ENCODE measurements at places on chromosomes 16 and 17.

GRCh38 chr17:40068129-40068581 lies 5.4 kb downstream of the THRA start:
- no peak for DNase-seq

- no peak for DNase-seq
These were observed 56.6 kb downstream of the SSH2 start for GRCh38 chr17:29873476-29873875.

DNA sequence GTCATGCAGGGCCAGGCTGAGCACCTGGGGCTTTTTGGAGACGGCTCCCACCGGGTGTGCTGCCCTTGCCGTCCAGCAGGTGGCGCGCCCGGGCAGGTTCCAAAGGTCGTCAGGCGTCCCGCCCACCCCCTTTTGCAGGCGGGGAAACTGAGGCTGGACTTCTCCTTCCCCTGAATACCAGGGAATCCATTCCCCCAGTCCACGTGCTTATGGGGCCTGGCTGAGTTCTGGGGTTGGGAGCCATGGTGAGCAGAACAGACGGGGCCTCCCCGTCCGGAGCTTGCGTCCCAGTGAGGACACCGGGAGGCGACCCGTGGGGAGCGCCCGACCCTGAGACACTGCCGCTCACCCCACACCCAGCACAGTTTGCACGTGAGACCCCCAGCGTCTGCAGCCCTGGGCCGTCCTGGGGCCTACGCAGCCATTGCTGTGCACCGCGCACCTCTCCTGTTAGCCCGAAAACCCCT lies 51.8 kb upstream of the JPH3 start:
- no peak for DNase-seq

- DNase-seq: peak; percentile 35
These were observed 8.5 kb downstream of the KRT37 start for GRCh38 chr17:41415833-41416335.

DNA sequence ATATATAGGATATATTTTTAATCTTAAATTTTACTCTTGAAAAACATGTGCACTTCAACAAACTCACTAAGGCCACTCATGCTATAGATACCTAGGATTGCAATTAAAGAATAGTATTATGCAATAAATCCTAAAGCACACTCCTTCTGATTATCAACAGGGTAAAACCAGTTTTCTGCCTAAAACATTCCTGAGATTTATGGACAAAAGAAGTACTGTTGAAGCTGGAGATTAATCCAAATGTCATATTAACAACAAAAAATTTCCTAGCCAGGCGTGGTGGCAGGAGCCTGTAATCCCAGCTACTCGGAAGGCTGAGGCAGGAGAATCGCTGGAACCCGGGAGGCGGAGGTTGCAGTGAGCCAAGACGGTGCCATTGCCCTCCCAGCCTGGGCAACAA lies 21.4 kb downstream of the CHCT1 start:
- DNase-seq: no peak

DNA sequence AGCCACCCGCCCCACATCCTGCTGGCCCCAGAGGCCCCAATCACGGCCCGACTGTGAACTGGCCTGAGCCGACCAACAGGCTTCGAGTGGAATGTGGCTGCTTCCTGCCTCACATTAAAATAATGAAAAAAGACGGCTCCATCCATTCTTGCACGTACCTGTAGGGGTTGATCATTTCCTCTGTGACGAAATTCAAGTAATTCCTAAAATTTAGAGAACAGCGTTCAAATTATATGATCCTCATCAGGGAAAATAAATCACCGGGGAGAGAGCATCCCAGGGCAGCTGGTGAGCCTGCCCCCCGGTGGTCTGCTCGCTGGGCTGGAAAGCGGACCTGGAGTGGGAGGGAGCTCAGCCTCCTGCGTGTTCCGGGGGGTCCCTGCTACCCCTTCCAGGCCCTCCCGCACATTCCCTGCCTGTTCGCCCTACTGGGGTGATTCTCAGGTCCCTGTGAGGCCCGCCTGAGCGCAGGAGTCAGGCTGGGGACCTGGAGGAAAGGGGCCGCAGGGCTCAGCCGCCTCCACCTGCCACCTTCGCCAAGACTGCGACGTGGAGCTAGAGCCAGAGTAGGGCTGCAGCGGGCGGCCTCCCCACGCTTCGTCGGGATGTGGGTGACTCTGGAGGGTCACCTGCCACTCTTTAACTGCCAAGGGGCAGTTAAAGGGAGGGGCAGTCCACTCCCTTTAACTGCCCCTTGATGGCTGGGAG lies 28.9 kb downstream of the SLC7A5 start:
- DNase-seq: no peak

DNA sequence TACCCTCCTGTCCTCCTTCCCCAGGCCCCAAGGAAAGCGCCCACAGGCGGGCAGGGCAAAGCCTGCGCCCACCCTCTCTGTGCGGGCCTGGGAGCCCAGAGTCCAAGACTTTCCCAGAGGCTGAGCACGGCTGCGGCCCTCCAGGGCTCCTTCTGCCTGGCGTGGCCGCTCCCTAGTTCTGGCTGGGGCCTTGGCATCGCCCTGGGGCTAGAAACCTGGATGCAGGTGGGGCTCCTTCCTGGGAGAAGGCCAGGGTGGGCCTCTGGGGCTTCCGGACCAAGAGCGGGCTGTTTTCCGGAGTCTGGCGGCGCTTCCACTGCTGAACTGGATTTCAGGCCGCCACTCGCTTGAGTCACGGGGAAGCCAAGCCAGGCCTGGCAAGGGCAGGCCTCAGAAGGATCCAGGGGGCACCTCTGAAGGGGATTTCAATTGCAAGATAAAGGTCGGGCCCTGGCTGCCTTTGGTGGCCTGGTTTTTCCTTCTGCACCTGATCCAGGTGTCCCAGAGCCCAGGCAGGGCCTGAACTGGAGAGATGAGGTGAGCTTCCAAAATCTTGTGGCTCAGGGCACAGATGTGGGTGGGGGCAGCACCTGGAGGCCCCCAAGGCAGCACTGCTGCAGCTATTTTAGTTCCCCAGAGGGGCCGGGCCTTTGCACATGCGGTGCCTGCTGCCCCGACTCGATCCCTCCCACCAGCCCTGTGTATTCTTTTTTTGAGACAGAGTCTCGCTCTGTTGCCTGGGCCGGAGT lies 227.4 kb downstream of the MRTFB start:
- DNase-seq: no peak

- no peak for DNase-seq
These were observed 1.3 kb downstream of the SPN start for GRCh38 chr16:29664091-29664921.

- DNase-seq: no peak
These were observed 40.7 kb upstream of the SLC12A3 start for GRCh38 chr16:56824331-56824730.

GRCh38 chr17:50844117-50844700 lies 8.8 kb downstream of the WFIKKN2 start:
- no peak for DNase-seq

GRCh38 chr16:13560151-13560550 lies 359.8 kb upstream of the ERCC4 start:
- no peak for DNase-seq

- DNase-seq: no peak
These were observed 5.8 kb downstream of the P2RX5 start for GRCh38 chr17:3690094-3690715.

GRCh38 chr16:83953796-83954576 lies 946 bp downstream of the OSGIN1 start:
- peak; percentile 30 for DNase-seq

- no peak for DNase-seq
These were observed 11.4 kb downstream of the BEAN1 start for GRCh38 chr16:66438536-66438935.

- DNase-seq: no peak
These were observed 23.9 kb downstream of the DHRS7C start for GRCh38 chr17:9767432-9767991.

GRCh38 chr17:38425031-38425430 lies 3.2 kb upstream of the ARHGAP23 start:
- DNase-seq: no peak

DNA sequence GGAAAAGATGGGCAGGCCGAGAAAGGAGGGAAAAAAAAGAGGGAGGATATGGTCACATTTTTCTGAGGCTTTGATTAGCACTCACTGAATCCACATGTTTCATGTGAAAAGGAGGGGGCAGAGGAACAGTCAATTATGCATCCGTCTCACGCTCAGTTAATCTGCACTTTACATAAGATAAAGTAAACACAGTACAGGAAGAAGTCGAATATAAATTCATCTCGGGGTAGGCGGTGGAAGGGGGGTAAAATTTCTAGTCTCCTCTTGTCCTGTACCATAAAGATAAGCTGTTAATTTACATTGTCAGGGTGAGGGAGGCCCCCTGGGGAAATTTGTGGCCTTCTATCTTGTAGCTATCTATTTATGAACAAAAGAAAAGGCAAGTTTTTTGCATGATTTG lies 73.1 kb upstream of the CES5A start:
- DNase-seq: no peak

- DNase-seq: peak; percentile 91
These were observed 14.6 kb upstream of the DHX8 start for GRCh38 chr17:43469145-43469544.
